CD4-positive, alpha-beta T cell (primary cell): ENCODE measurements at places on chromosomes 11 and 22.

- no peak for DNase-seq
Measured at GRCh38 chr11:6745465-6746015, 26.2 kb downstream of the OR2AG2 start.

GRCh38 chr11:115462004-115462541 lies 42.1 kb downstream of the CADM1 start:
- DNase-seq, result no peak

- no peak for DNase-seq
Measured at GRCh38 chr11:86360775-86361395, 13.8 kb upstream of the CCDC81 start.

GRCh38 chr22:23762842-23763578 lies at the start of gene C22orf15:
Gene C22orf15, plus strand, starts transcription at chr22:23762990. Its CDS starts 317 bp downstream, at chr22:23763307.
- DNase-seq, result no peak

DNA sequence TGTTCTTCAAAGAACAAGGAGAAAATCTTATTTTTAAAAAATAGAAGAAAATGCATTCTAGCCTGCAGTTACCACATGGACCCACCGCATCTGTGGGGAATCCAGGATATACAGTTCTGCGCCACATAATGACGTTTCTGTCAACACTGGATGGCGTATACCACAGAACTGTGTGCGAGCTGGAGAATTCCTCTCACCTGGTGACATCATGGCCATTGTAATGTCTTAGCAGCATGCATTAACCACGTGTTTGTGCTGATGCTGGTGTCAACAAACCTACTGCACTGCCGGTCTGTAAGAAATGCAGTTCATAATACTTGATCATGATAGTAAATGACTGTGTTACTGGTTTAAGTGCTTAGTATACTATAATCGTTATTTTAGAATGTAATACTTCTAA lies 174.7 kb downstream of the TBC1D22A start:
- DNase-seq, result no peak

- no peak for DNase-seq
Measured at GRCh38 chr11:117663414-117663813, 133.6 kb downstream of the DSCAML1 start.

- DNase-seq, result no peak
Measured at GRCh38 chr22:37368058-37368457, 59.2 kb downstream of the ELFN2 start.

GRCh38 chr11:75245356-75246005 lies 4.9 kb downstream of the TPBGL start:
- peak; percentile 7 for DNase-seq
